Activated CD8-positive, alpha-beta memory T cell treated with anti-CD3 and anti-CD28 coated beads for 4 hours (primary cell): ENCODE measurements at places on chromosomes 12 and 14.

DNA sequence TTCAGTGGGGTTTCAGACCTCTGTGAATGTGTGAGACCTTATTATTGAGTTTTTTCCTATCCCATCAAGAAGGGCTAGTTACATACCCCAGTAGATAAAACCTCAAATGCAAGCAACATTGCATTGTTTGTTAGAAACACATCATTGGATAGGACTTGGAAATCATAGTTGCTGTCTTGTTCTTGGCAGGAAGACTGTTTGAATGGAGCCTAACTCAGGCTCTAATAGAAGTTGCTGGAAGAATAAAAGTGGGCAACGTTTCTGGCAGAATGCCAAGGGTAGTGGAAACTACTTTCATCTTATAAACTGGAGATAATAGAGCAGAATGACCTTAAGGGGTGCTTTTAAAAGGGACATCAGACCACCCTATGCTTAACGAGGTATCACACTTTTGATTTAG, 9.9 kb upstream of the PTHLH start:
- DNase-seq: no peak

- DNase-seq: no peak
Observed at GRCh38 chr12:112686373-112686772, 105.2 kb upstream of the RPH3A start.

- DNase-seq: no peak
Observed at GRCh38 chr12:10113075-10113474, 14.3 kb upstream of the CLEC1A start.

DNA sequence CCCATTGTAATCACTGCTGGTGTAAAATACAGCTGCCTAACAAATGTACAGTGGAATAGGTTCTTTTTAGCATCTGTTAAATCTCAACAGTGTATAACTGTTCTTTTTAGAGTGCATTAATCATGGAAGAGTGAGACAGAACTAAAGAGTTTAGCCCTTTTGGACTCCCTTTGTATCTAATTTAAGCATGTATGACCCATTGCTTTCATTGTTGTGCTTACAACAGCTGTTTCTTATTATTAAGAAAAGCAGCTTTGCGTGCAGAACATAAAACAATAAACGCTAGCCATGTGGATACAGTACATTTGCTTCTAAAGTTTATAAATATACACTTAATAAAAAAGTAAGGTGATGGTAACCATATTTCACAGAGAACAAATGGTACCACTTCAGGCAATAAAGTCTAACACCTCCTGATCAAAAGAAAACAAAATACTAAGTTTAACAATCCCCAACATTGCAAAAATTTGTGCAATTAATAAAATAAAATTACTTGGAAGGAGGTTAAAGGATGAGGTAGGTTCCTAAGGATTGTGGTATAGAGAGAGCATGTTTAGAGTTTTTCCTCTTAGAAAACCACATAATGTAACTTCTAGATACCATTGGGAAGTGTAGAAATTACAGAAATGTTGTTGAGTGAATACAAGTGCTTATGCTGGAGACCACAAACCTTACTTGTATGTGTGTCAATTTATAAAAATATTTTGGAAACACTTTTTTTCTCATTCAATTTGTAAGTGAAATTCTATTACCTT, 448.7 kb downstream of the SLC6A15 start:
- DNase-seq: no peak

GRCh38 chr14:37343307-37344094, 145.8 kb downstream of the MIPOL1 start:
- DNase-seq: no peak

DNA sequence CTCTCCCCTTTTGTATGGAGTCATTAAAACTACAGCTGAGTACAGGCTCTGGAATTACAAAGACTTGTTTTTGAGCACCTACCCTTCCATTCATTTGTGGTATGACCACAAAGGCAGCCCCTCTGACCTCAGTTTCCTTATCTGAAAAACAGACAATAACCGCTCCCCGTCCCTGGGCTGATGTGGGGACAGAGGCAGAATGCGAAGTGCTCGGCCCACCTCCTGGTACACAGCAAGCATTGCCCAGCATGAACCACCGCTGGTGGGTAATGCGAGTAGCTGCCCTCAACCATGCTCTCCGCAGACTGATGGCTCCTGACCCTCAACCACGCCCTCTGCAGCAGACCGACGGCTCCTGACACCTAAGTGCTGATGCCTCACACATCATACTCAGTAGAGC, 22.4 kb downstream of the P2RX2 start:
- no peak for DNase-seq

GRCh38 chr12:98389593-98389992, 125.8 kb upstream of the TMPO start:
- no peak for DNase-seq

- DNase-seq: no peak
Observed at GRCh38 chr14:101113835-101114725, 210.6 kb upstream of the RTL1 start.

- DNase-seq: no peak
Observed at GRCh38 chr12:92612611-92613010, 90.2 kb upstream of the PLEKHG7 start.

- no peak for DNase-seq
Observed at GRCh38 chr12:47570151-47570550, 135.7 kb downstream of the RPAP3 start.

DNA sequence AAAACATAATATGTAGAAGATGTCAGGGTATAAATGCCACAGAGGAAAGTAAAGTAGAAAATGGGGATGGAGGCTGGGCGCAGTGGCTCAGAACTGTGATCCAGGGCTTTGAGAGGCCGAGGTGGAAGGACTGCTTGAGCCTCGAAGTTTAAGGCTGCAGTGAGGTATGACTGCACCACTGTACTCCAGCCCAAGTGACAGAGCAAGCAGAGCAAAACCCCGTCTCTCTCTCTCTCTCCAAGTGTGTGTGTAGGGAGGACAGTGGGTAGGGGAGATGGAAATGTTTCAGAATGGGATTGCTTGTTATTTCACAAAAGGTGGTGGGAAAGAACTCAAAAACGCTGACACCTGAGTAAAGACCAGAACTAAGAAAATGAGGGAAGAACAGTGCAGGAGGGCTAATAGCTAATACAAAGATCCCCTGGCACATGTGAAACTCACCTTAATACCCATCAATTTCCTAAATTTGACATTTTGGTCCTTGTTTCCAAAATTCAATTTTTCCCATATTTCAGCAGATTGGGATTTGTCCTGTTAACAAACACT, 5.7 kb upstream of the ZCCHC8 start:
- no peak for DNase-seq

DNA sequence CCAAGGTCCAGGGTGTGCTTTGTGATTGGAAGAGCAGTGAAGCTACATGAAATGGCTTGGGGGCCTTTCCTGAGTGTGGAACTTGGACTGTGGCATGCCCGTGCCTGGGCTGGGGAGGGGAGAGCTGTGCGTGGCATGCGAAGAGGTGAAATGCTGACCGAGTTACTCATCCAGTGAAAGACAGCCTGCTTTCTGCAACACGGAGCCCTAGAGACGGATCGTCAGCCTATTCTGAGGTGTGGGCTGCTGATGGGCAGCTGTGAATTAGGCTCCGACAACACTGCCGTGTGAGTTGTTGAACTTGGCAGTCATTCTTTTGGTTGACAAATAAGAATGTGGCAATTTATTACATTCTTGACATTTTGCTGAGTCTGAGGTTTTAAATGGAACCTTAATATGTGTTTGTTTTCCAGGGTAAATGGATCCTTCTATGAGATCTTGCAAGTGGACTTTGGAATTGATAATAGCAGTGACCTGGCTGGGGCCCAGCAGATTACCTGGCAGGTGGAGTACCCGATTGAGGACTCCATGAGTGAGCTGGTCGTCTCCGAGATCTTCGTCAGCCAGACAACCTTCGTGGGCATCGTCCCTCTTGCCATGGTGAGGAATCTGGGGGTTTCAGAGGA, 453.9 kb downstream of the AACS start:
- no peak for DNase-seq

GRCh38 chr14:91929700-91930099, 17.8 kb downstream of the FBLN5 start:
- DNase-seq: no peak

GRCh38 chr12:77082021-77082420, 16.7 kb upstream of the E2F7 start:
- DNase-seq: no peak

DNA sequence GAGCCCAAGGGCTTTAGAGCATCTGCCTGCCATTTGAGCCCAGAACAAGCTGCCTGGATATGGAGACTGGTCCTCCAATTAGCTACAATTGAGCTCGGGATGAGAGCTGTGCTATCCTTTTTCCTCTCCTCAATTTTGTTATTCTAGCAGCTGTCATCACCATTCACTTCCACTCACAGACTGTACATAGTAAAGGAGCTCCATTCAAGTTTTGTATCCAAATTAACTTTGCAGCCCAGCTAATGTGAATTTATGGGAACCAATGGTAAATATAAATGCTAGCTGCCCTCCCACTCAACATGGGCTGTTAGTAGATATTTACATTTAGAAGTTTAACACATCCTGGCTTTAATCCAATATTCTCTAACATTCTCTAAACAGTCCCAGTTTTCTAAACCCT, 44.6 kb downstream of the BMP4 start:
- DNase-seq: no peak

GRCh38 chr12:52533686-52534470, 13.7 kb upstream of the KRT5 start:
- no peak for DNase-seq

DNA sequence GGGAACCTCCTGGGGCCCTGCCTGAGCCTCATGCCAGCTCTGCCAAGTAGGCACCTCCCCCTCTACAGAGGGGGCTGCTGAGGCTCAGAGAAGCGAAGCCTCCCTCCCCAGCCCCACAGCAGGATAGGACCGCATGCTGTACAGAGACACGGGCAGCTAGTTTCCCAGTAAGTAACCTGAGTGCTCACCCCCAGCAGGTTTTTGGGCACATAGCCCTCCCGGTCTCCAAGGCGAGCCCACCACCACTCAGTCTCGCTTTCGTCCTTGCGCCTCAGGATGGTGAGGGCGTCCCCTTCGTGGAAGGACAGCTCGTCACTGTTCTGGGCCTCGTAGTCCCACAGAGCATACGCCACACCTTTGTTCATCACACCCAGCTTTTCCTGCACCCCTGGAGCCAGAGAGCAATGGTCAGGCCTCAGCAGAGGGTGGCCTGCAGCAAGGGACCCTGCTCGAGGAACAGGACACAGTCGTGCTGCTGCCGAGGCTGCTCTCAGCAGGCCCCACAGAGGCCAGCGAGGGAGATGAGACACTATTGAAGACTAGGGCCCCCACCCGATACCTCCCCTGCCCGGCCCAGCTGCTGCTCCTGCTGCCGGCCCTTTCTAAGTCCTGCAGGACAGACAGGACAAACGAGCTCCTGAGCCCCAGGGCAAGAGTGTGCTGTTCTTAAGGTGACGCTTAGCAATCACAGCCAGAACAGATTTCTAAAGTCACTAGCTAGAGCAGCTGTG, 20.4 kb downstream of the ZFYVE21 start:
- DNase-seq: no peak

DNA sequence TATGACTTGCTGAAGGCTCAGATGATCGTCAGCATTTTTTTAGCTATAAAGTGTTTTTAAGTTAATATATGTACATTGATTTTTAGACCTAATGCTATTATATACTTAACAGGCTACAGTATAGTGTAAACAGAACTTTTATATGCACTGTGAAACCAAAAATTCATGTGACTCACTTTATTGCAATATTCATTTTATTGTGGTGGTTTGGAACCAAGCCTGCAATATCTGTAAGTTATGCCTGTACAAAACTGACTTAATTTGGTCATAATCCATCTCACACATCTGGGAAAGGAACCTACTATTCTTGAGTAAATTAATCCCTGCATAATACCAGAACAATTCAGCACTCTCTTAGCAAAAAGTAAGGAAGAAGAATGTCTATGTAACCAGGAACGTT, 390.7 kb downstream of the SYT1 start:
- DNase-seq: no peak

GRCh38 chr12:104480012-104480411, 23.3 kb downstream of the CHST11 start:
- no peak for DNase-seq

GRCh38 chr14:98542316-98542715, 729.7 kb downstream of the BCL11B start:
- no peak for DNase-seq

DNA sequence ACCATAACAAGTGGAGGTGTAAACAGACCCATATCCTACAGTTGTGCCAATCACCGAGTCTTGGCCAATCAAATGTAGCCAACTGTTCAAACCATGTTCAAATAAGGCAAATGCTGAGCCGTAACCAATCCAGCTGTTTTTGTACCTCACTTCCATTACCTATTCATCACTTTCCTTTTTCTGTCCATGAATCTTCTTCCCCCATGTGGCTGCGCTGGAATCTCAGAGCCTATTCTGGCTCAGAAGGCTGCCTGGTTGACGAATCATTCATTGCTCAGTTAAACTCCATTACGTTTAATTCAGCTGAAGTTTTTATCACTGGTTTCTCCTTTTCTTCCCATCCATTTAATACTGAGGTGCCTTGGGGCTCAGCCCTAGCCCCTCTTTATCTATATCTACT, 71.1 kb downstream of the TBC1D30 start:
- no peak for DNase-seq

DNA sequence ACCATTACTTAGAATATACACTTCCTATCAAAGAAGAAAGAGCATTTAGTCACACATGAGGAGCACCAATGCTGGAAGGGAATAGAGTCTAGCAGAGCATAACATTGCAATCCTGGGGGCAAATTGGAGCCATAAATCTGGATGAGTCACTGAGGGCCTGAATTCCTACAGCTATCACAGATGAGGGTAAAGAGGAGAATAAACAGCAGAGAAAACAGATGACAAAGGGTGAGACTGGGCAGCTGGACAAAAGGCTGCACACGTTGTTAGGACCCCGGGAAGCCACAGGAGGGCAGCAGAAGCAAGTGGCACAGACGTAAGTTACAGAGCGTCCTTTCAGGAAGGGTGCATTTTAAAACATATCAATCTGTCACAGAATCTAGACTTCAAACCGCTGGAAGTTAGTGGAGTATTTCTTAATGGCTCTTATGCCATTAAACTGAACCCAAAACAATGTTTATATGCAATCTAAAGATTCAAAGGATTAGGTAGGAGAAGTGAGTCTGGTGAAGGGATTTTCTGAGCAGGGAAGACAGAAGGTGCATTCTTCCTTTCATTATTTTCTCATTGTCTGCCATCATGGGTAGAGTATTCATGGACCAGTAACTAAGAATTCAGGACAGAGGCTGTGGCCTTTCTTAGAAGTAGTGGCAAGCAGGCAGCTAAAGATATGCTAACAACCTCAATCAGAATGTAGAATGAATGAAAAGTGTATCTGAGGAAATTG, 159.8 kb upstream of the DAAM1 start:
- DNase-seq: no peak

GRCh38 chr12:46946137-46946536, 120.3 kb upstream of the SLC38A4 start:
- no peak for DNase-seq
